ENCODE measurements at places on chromosomes 12 and 14.

GRCh38 chr12:92108651-92109050 lies 37.0 kb downstream of the BTG1 start:
- DNase-seq, result peak; percentile 79

DNA sequence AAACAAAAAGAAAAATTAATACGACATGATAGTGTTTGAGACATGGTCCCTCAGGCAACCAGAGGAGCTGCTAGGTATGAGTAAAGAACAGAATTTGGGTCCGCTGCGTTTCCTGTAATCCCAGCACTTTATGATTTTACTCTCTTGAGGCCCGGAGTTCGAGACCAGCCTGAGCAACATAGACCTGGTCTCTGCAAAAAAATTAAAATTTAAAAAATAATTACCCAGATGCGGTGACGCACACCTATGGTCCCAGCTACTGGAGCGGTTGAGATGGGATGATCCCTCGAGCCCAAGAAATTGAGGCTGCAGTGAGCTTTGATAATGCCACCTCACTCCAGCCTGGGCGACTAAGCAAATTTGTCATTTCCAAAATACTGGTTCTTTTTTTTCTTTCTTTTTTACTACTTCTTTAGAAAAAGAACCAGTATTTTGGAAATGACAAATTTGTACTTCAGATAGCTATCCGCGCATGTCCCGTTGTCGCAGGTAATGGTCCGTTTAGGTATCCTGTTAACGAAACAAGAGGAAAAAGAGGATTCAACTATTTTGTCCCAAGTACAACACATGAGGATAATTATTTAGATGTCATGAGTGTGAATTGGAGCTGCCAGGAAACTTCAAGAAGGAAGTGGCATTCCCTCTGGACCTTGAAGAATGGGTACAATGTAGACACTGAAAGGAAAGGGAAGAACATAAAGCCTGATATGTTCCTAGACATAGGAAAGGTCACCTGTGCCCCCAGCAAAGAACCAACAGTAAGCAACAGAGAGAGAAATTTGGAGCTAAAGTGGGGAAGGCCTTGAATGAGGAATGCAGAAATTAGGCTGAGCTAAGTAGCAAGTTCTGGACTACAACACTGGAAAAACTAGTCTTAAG lies 1.2 kb upstream of the HECTD1 start:
- DNase-seq, result no peak

DNA sequence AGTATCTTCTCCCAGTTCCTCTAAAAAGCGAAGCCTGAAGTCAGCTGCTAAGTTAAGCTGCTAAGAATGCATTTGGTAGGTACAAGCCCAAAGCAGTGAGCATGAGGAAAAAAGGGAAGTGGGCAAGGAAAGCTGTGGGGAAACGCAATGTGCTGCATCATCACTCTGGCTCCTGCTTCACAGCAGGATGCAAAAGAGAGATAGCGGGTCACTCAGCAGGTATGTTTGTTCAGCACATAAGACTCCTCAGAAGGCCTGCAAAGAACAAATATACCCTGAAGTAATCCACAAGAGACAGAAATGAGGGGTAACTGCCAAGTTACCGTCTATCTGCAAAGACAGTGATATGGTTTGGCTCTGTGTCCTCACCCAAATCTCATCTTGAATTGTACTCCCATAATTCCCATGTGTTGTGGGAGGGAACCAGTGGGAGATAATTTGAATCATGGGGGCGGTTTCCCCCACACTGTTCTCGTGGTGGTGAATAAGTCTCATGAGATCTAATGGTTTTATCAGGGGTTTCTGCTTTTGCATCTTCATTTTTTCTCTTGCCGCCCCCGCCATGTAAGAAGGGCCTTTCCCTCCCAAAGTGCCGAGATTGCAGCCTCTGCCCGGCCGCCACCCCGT lies 127.4 kb upstream of the EGLN3 start:
- peak; percentile 2 for DNase-seq

DNA sequence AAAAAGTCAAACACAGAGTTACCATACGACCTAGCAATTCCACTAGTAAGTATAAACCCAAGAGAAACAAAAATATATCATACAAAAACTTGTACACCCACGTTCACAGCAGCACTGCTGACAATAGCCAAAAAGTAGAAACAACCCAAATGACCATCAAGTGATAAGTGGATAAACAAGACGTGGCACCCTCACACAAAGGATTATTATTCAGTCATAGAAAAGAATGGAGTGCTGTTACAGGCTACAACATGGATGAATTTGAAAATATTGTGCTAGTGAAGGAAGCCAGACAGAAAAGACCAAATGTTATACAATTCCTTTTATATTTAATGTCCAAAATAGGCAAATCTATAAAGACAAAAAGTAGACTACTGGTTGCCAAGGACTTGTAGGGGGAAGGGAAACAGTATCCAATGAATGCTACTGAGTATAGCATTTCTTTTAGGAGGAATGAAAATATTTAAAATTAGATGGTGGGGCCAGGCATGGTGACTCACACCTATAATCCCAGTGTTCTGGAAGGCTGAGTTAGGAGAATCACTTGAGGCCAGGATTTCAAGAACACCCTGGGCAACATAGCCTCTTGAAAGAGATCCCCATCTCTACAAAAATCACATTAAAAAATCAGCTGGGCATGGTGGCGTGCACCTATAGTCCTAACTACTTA lies 41.9 kb downstream of the SPTLC2 start:
- DNase-seq, result peak; percentile 64

GRCh38 chr12:9163392-9163791 lies 44.8 kb downstream of the PZP start:
- no peak for DNase-seq
